ENCODE measurements at places on chromosomes 3 and 15.

GRCh38 chr3:88311826-88312225 lies 162.1 kb downstream of the C3orf38 start:
- no peak for DNase-seq

GRCh38 chr15:39846108-39846507 lies 63.5 kb upstream of the FSIP1 start:
- no peak for DNase-seq

GRCh38 chr3:30505866-30506520 lies 100.4 kb upstream of the TGFBR2 start:
- no peak for DNase-seq

DNA sequence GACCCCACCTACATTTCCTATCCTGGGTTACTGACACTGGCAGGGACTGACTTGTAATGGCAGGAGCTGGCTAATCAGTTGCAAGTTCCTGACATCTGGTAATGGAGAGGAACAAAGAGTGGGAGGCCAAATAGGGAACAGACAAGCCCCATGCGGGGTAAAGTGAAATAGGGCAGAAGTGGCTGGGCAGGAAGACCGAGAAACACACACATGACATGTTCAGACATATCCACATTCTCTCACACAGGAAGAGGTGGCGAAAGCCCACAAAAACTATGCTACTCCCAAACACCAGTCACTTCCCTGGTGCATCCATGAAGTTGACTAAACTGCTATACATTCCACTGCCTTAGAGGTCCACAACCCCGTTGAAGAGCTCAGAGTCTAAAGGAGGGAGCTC lies 394.1 kb upstream of the TBL1XR1 start:
- DNase-seq: no peak

GRCh38 chr3:125024817-125025216 lies 31.0 kb downstream of the HEG1 start:
- DNase-seq: no peak

GRCh38 chr15:77991029-77991406 lies 86.5 kb downstream of the TBC1D2B start:
- no peak for DNase-seq

DNA sequence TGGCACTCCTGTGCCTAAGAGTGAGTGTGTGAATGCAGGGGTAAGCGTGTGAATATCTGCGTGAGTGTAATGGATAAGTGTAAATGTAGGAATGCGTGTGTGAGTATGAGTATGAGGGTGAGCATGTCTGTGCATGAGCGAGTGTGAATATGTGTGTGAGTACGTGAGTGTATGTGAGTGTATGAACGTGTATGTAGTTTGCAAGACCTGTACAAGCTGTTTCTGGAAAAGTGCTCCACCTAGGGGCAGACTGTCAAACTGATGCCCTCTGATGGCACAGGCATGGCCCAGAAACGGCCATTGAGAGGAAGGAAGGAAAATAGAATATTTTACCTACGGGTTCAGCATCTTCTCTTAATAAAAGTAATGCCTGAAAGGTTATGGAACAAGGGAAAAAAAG lies 24.4 kb upstream of the FRMD4B start:
- peak; percentile 42 for DNase-seq

DNA sequence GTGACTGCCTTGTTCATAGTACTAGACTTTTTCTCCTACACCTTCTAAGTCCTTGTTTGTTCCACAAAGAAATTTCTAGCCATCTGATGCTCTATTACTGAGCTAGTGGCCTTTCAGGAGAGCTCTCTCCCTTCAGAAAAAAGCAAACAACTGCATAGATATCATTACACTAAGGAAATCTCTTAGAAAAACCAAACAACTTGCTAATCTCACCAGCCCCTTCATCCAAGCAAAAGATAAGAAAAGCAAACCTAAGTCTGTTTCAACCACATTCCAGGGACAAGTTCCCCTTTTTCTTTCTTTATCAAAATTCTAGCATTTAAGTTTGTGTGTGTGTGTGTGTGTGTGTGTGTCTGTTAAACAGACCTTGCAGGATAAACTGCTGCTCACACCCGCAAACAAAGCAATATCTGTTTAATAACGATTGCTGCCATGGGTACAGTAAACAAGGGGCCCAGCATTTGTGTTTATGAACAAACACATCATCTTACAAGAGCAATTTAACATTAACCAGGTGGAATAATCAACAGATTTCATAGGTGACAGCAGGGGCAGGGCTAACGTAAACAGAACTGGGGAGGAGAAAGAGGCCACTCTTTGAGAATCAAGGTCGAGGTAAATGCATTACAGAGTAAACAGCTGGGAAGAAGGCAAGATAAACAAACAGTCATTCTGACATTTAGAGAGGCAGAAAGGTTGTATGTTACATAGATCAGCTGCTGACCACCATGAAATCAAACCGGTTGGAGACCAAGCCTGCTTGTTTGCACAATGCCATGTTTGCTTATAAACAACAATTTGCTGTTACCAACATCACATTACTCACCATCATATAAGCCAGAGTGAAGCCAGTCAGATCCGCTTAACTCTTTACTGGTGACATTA lies 375.1 kb downstream of the FOXP1 start:
- no peak for DNase-seq

DNA sequence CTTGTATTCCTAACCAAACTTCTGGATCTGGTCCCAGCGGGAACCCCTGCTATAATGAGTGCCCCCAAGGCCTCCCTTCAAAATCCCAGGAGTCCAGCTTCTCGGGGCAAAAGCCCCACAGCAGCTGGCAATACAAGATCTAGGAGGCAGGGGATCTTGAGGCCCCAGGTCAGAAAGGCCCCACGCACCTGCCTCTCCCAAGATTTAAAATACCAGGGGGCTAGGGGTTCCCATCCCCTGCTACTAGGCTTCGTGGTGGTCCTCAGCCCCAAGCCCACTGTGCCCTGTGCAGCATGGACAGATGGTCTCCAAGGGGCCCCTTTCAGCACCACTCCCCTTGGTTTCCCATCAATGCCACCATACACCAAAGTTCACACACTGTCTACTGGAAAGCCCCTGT lies 15.8 kb upstream of the CYP11A1 start:
- DNase-seq: no peak

- DNase-seq: peak; percentile 7
Observed at GRCh38 chr3:18725668-18726407, 300.7 kb upstream of the SATB1 start.

- no peak for DNase-seq
Observed at GRCh38 chr3:56048331-56048730, 419.9 kb downstream of the ERC2 start.

DNA sequence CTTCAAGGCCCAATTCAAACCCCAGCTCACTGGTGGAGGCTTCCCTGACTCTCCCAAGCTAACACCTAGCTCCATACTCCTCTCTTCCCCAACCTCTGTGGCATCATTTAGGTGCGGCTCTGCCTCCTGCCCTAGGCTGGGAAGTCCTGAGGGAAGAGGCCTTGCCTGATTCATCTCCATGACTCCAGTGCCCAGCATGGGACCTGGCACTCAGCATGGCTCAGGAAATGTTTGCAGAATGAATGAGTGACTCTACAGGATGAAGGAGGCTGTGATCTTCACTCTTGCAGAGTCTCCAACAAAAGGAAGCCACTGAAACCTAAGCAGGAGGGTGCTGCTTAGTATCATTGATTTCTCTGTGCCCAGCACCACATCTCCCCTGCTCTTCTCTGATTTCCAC lies 34.5 kb upstream of the INSYN1 start:
- DNase-seq: no peak

DNA sequence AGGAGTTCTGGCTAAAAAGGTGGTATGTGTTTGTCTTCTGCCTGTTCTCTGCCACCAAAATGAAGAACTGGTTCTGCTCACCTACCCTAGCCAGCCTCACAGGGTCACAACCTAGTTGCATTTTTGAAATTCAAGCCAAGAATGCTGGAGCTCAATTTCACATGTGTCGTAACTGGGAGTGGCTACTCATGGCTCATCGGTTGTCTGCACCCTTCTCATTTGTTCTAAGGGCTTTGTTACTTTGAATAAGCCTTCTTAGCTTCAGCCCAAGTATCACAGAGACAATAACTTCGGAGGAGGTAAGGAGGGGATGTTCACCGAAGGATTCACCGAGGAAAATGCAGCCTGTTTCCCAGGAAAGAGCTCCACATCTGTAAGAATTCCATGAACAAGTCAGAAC lies 134.3 kb upstream of the RARB start:
- DNase-seq: no peak

DNA sequence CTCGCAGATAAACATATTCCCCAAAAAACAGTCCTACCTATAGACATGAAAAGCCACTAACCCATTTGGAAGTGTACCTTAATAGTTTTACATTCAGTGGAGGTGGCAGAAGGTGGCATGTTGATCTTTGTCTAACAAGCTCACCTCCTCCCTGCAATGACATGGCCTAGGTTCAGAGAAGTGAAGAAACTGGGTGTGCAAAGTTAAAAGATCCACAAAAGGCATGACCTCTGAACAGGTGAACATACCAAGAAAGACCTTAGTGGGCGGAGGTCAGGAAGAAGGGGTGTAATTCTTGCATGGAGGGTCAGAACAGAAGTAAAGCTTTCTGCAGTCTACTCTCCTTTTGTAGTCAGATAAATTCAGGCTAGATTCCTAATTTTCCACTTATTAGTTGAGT lies 822 bp downstream of the MRPL3 start:
- no peak for DNase-seq

DNA sequence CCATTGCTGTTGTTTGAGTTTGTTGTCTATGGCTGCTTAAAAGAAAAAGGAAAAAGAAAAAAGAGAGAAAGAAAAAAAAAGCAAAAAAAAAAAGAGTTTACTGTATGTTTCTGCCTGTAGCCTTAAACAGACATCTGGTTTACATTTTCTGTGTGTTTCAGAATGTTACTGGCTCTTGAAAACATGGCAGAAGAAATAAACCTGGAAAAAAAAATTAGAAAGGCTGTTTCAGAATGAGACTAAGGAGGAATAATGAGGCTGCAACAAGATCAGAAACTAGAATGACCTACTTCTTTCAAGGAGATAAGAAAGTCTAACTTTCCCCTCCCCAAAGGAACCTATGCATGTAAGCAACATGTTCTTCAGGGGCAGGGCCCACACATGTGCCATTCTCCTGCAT lies 292.1 kb downstream of the DIPK2A start:
- no peak for DNase-seq

DNA sequence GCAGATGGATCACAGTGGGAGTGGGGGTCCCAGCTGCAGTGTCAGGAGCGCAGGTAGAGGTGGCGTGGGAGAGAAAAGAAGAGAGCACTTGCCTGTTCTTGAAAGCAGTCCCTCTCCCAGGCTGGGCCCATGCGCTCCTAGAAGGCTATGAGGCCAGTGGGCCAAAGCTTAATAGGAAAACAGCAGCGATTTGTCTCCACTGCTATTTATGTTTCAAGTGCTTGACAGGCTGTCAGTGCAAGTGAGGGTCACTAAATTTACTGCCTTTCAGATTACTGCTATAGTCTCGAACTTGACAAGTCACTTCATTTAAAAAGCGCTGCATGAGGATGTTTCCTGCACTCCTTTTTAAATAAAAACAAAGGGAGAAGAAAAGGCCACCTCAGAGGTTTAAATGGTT lies 239.5 kb downstream of the GAP43 start:
- no peak for DNase-seq

DNA sequence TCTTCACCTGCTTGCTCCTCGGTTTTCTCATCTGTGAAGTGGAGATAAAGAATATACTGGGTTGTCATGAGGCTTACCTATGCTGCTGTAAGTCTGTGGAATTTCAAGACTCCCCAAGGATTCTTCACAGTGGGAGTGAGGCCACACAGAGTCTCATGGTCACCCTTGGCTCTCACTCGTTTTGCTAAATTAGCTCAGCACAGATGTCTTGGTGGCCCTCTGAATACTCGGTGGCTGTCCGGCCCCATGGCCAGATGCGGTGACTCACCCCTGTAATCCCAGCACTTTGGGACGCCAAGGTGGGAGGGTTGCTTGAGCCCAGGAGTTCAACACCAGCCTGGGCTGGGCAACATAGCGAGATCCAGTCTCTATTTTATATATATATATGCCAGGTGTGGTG lies 5.0 kb upstream of the CHCHD6 start:
- DNase-seq: no peak

- no peak for DNase-seq
Observed at GRCh38 chr3:127329631-127330285, 41.9 kb upstream of the PRR20G start.

DNA sequence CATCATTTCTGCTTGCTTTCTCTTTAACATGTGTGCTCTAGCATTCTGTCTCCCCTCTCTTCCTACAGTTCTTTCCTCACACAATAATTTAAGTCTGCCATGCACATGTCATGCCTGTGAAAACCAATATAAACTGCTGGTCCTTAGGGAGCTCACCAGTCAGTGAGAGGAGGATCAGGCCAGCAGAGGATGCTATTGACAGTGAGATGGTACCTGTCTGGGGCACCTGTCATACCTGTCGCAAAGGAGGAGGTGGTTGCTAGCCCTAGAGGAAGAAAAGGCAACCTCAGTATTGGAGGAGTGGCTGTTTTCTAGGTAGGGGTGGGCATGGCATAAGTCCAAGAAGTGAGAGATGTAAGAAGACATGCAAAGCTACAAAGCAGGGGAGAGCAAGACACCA lies 194.6 kb downstream of the GABRG3 start:
- DNase-seq: no peak

DNA sequence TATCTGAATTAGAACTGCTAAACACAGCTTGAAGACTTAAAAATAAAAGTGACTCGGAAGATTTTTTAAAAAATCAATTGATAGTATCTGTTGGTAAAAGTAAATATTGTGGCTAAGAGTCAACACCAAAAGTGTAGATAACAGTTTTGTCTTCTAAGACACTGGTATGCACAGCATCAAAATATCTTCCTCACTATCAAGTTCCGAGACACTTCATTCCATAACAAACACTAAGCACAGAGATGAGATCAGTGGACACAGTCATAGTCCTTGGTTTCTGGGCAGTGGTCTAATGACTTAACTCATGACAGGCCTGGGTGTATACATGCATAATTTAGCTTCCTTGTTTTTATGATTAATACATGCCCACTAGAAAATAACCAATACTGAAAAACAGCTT lies 63.2 kb downstream of the PXYLP1 start:
- DNase-seq: no peak

- no peak for DNase-seq
Observed at GRCh38 chr15:71332431-71333004, 217.2 kb downstream of the THSD4 start.

- no peak for DNase-seq
Observed at GRCh38 chr3:43718296-43718695, 27.6 kb downstream of the ABHD5 start.

DNA sequence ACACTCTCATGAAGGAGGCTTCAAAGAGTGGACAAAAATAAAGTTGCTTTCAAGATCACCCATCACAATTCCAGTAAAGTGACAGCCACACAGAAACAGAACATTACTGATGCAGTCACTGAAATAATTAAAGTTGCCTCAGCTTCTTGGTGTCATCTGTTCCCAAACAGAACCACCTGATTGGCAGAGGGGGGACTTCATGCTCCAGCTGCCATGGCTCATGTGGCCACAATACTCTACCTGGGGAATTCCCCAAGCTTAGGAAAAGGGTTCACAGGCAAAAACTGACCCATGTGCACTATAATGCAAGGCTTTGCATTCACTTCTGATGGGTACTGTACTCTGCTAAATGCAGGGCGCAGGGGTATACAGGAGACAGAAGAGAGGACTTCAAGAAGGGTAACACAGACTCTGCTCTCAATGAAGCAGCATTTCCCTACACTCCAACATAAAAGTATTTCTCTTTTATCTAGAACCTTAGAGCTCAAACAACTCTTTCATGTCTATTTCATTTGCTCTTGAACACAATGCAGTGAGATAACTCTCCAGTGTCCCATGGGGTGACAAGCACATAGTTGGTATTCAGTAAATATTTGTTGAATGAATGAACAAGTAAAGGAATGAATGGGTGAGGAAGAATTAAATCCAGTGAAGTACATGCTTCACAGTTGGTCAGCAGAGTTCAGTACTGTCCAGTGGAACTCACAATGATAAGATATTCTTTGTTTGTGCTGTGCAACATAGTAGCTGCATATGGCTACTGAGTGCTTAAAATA lies 8.6 kb upstream of the CTNNB1 start:
- DNase-seq: no peak
